ENCODE measurements at places on chromosomes 6 and 20. TPM values are rescaled to one million over a fixed set of nuclear protein-coding genes. Genes with fewer than 3 reads are reported as not detected.

DNA sequence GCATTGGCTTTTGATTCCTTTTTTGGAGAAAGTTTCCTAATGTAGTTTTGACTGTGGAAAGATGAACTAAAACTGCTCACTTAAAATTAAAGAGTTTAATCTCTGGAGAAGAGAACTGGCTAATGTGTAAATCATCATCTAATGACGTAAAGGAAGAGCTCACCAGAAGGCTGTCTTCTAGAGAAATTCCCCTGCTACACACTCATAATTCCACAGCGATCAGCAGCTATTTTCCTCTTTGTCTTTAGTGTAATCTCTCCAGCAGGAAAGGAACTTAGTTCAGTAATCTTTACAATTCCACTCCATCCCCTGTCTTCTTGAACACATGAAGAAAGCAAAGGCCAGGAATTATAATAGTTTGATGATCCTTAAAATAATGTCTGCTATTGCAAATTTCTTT lies 15.8 kb downstream of the SPTLC3 start:
- DNase-seq: no peak

DNA sequence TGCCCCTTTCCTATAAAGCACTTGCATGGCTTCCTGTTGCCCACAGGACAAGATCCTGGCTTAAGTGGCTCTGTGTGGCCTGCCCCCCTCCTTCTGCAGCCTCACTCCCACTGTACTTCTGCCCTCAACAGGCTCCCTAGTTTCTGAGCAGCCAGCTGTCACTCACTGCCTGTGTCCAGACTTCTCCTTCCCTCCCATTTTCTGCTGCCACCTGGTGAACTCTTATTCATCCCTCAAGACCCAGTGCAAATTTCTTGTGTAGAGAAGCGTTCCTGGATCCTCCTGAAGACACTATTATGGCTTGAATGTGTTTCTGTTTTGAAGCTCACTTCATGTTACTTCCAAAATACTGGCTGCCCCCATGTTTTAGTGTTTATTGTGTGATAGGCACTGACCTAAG lies 26.5 kb downstream of the SNPH start:
- no peak for DNase-seq

DNA sequence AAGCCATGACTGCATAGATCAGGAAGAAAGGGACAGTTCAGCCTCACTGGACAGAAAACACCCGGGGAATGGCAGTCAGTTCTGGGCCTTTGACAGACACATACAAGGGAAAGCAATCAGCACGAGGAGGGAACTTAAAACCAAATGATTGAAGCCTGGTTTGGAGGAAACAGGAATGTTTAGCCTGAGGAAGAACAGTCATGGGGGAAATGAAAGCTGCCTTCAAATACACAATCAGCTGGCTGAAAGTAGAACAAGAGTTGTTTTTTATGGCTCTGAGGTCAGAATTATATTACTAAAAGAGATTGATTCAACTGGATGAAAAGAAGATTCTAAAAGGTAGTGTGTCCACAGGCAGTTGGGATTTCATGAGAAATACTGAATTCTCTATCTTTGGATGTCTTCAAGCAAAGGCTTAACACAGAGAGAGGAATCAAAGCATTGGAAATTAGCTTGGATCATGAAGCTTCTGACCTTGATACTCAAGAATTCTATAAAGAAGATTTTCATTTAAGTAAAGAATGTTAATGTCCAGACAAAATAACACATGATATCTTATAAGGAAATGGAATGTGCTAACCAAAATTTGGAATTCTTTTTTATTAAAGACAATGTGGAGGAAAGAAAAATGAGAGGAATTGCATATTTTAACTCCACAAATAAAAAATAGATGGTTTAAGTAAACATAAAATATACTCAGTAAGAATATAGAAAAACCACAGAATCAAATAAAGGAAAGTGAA lies 216.6 kb downstream of the IBTK start:
- no peak for DNase-seq

Gene LTA
- polyA plus RNA-seq: not detected

DNA sequence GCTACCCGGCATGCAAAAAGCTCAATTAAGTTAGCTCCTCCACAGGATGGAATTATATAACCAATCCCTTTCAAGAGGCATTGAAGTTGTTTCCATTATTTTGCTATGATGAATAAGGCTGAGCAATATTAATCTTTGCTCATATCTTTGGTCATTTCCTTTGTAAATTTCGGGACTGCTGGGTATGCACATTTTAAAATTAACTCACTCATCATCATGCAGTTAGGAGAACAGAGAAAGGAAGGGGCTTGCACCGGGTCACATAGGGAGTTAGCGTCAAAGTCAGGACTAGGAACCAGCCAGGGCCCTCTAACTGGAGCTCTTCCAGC lies 430 bp upstream of the FAM110A start:
- DNase-seq: no peak

GRCh38 chr6:106158816-106159215 lies 72.7 kb downstream of the PRDM1 start:
- DNase-seq: no peak

DNA sequence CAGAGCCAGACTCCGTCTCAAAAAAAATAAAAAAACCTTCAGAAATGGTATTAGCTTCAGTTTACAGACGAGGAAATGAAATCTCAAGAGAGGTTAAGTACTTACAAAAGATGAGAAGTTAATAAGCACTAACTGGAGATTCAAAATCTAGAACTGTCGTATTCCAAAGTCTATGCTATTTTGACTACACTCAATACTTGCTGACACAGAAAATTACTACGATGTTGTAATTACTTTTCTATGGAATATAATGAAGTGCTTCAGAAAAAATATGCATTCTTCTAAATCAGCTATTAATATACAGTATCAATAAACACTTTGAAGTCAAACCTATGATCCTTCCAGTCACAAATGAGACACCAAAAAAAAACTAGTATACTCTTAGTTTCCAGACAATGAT lies 12.2 kb downstream of the REPS1 start:
- DNase-seq: no peak

Gene MAS1
- not detected for polyA plus RNA-seq

Gene HCK
- polyA plus RNA-seq: 526 TPM

Gene C20orf204
- 0.20 TPM for polyA plus RNA-seq

Gene FKBP5
- polyA plus RNA-seq: 8.8 TPM

Gene BPIFB1
- polyA plus RNA-seq: not detected

DNA sequence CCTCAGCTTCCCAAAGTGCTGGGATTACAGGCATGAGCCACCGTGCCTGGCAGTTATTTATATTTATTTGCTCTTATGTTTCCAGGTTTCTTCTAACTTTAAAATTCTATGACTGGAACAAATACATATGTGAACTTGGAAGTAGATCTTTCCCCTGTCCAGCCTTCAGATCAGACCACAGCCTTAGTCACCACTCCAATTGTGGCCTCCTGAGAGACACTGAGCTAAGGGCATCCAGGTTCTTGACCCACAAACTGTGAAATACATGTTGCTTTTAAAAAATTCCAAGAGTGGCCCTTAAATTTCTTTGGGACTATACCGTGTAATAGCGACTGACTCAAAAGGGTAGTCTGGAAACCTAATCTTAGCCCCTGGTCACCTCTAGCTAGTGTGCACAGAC lies 1.5 kb upstream of the ADGRG6 start:
- no peak for DNase-seq

Gene BPIFA1
- not detected for polyA plus RNA-seq

- peak; percentile 12 for DNase-seq
Measured at GRCh38 chr6:135451617-135452190, 45.8 kb downstream of the AHI1 start.

Gene TBXT
- not detected for polyA plus RNA-seq

GRCh38 chr6:151900256-151900655 lies 92.8 kb downstream of the ESR1 start:
- no peak for DNase-seq

Gene RCAN2
- polyA plus RNA-seq: not detected

- DNase-seq: no peak
Measured at GRCh38 chr20:53274365-53274764, 302.2 kb downstream of the TSHZ2 start.

Gene GPX5
- polyA plus RNA-seq: not detected

GRCh38 chr6:138593124-138593877 lies 94.0 kb upstream of the NHSL1 start:
- peak; percentile 99 for DNase-seq

- no peak for DNase-seq
Measured at GRCh38 chr20:4136078-4136966, 121.0 kb upstream of the RNF24 start.

Gene ID4
- polyA plus RNA-seq: not detected
